ENCODE measurements at places on chromosomes 5 and 9. TPM values are rescaled to one million over a fixed set of nuclear protein-coding genes. Genes with fewer than 3 reads are reported as not detected.

Gene HSD17B3
- total RNA-seq = 1.1 TPM

Gene NPDC1
- 124 TPM for total RNA-seq

Gene RFX3
- total RNA-seq = 25.4 TPM

Gene ZBED3
- 13.4 TPM for total RNA-seq

Gene ATP10B
- total RNA-seq = not detected

Gene OR1Q1
- total RNA-seq = not detected

DNA sequence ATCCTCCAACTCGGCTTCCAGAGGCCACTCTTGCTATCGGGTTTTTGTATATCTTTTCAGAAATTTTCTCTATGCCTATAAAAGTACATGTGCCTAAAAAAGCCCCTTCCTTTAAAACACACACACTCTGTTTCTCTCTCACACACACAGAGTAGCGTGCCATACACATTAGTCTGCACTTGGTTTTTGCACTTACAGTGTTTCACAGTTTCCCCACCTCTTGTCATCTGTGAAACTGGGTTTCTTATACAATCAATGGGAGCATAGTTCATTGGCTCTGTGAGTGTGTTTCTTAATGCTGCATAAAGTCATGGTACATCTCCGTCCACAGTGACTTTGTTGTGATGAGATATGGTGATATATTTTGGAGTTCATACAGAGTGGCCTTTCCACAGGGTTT is 664 bp upstream of the IGFBPL1 start:
- peaks cover 46% of the 10 kb centered on the region for H3K27me3 ChIP-seq
- H3K4me3 ChIP-seq = no peak overlapping the region
- DNase-seq = no peak
- no peak overlapping the region for H3K27ac ChIP-seq
- no peaks in the 10 kb centered on the region for H3K36me3 ChIP-seq
- peaks cover 3% of the 10 kb centered on the region for H3K4me1 ChIP-seq

- DNase-seq = no peak
- no peak overlapping the region for H3K4me3 ChIP-seq
- H3K27me3 ChIP-seq = peaks cover 42% of the 10 kb centered on the region
- H3K36me3 ChIP-seq = no peaks in the 10 kb centered on the region
These were observed 30.6 kb downstream of the GFRA3 start for GRCh38 chr5:138243794-138244193.

DNA sequence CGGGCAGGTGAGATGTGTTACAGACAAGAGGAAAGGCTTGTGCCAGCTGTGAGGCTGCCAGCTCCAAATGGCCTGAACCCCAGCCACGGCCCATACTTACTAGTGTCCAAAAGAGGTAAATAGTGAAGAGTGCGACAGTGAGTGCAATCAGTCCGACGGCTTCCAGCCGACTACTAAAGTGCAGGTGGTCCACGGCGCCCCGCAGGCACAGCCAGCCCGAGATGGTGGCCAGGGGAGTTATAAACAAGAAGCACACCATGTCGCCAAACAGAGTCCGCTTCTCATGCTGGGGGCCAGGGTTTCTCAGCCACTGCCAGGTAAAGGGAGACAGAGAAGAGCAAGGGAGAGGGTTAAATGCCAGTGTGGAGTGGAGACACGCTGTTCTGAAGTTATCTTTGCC is 101.1 kb downstream of the LMNB1 start:
- H3K4me1 ChIP-seq = no peaks in the 10 kb centered on the region
- H3K27ac ChIP-seq = no peak overlapping the region
- H3K36me3 ChIP-seq = no peaks in the 10 kb centered on the region
- no peaks in the 10 kb centered on the region for H3K27me3 ChIP-seq
- DNase-seq = no peak
- H3K4me3 ChIP-seq = no peak overlapping the region

DNA sequence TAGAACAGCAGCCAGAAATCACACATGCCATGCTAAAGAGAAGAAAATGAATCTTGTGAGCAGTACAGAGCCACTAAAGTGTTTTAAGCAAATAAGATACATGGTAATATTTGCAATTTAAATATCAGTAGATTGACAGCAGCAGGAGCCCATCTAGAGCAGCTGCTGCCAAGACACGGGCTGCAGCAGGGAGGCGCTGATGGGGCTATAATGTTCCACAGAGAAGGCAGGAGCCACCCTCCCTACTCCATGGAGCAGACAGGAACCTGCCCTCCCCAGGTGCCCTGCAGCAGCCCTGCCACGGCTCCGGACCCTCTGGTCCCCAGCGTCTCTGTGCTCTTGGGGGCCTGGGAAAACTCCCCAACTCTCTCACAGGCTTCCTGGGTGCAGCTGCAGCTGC is 224.1 kb upstream of the ISL1 start:
- H3K27me3 ChIP-seq = no peaks in the 10 kb centered on the region
- H3K27ac ChIP-seq = no peak overlapping the region
- H3K36me3 ChIP-seq = no peaks in the 10 kb centered on the region
- peak; percentile 27 for DNase-seq

DNA sequence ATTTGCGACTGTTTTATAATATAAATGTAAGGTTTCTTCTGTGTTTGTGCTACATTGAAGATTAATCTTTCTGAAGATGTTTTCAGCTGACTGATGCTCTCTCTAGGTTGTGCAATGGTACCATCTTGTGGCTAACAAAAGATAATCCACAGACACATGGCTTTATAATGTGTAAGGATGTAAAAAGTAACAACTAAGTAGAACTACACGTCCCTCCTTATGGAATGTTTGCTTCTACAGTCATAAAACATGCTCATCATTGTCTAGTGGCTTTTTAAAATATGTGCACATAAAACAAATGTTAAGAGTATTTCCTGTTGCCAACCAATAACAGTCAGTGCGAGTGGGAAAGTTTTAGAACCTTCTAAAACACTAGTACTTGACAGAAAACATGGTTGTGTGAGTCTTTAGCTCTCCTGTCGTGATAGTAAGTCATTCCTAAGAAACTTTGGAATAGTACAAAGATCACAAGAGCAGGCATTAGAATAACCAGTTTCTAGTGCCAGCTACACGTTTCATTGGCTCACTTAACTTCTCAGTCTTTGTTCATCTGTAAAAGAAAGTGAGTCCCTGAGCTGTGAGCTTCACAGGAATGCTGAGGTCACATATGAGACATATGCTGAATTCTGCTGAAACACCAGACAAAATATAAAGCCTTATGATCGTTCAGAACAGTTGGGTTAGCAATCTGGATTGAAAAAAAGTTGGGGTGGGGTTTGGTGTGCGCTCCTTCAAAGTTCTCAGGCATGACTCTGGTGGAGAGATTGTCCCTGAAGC is 75.7 kb upstream of the GLIS3 start:
- no peaks in the 10 kb centered on the region for H3K27me3 ChIP-seq
- H3K27ac ChIP-seq = no peak overlapping the region
- H3K36me3 ChIP-seq = no peaks in the 10 kb centered on the region
- no peak for DNase-seq

DNA sequence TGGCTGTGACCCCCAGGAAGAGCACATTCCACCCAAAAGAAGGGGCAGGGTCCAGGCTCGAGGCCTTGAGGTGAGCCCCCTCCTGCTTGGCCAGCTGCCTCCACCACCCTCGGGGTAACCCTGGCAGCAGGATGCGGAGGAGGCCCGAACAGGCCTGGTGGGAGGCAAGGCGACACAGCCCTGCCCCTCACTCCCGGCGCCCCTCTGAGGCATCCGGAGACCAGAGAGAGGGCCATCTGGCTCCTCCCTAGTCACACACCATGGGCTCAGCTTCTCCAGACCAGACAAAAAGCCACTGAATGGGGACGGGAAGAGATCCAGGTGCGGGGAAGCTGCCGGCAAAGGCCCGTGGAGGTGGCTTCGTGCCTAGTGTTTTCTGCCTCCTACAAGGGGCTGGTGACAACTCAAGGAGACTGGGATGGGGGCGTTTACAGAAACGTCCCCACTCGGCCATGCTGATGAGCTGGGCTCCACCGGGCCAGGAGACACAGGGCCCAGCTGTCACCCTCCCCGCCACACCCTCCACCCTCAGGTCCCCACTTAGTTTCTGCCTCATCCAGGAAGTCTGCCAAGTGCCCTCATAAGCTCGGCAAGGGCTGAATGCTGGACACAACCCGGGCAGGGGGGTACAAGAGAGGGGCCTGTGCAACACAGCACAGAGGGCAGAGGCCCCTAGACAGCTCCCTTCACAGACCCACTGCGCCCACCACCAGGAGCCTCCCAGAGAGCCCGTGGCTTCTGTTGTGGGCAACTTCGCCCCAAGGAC is 41.9 kb downstream of the NACC2 start:
- H3K4me3 ChIP-seq = peak overlapping the region; percentile 57
- H3K36me3 ChIP-seq = peaks cover 18% of the 10 kb centered on the region
- H3K27ac ChIP-seq = peak overlapping the region; percentile 58
- peaks cover 60% of the 10 kb centered on the region for H3K4me1 ChIP-seq
- no peak for DNase-seq
- no peaks in the 10 kb centered on the region for H3K27me3 ChIP-seq

- H3K27me3 ChIP-seq = peaks cover 9% of the 10 kb centered on the region
- H3K4me1 ChIP-seq = no peaks in the 10 kb centered on the region
- H3K36me3 ChIP-seq = no peaks in the 10 kb centered on the region
- no peak overlapping the region for H3K27ac ChIP-seq
These were observed 671.1 kb downstream of the TAF11L14 start for GRCh38 chr5:18305288-18305924.

- H3K4me3 ChIP-seq = no peak overlapping the region
- H3K27ac ChIP-seq = no peak overlapping the region
- no peaks in the 10 kb centered on the region for H3K36me3 ChIP-seq
- no peaks in the 10 kb centered on the region for H3K27me3 ChIP-seq
- no peak for DNase-seq
- peaks cover 15% of the 10 kb centered on the region for H3K4me1 ChIP-seq
These were observed 155.4 kb downstream of the PAM start for GRCh38 chr5:102910240-102911226.

GRCh38 chr9:136544548-136544963 is 1.3 kb downstream of the NOTCH1 start:
- DNase-seq = peak; percentile 84
- H3K4me3 ChIP-seq = peak overlapping the region; percentile 89
- H3K4me1 ChIP-seq = peaks cover 65% of the 10 kb centered on the region
- peaks cover 29% of the 10 kb centered on the region for H3K36me3 ChIP-seq
- H3K27ac ChIP-seq = peak overlapping the region; percentile 90

DNA sequence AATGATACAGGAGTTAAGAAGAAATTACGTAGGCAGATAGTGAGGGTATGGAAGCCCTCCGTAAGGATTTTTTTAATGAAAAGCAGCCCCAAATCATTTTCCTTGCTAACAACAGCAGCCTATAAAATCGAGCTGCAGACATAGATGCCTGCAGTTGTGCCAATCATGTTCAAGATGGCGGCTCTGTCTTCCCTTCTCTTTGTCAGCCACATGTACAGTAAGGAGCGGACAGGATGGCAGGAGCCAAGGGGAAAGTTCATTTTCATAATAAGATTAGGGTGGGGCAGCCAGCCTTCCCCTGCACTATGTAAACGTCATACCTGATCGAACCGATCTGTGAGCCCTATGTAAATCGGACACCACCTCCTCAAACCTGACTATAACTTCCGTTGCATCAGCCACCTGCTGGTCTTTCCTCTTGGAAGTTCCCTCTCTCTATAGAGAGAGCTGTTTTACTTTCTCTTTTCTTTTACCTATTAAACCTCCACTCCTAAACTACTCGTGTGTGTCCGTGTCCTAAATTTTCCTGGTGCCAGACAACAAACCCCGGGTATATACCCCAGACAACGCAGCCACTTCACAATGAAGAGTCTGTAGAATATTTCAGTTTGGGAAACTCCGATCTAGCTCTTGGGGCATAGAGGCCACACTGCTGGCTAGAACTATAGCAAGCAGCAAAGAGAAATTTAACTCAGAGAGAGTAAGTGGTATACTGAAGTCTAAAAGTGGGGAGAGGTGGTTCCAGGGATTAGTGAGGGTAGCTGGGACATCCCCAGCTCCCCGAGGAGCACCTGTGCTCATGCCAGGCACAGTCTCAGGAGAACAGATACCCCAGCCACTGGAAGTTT is 20.8 kb upstream of the SLC24A2 start:
- H3K4me1 ChIP-seq = no peaks in the 10 kb centered on the region
- no peak overlapping the region for H3K27ac ChIP-seq
- H3K4me3 ChIP-seq = no peak overlapping the region

DNA sequence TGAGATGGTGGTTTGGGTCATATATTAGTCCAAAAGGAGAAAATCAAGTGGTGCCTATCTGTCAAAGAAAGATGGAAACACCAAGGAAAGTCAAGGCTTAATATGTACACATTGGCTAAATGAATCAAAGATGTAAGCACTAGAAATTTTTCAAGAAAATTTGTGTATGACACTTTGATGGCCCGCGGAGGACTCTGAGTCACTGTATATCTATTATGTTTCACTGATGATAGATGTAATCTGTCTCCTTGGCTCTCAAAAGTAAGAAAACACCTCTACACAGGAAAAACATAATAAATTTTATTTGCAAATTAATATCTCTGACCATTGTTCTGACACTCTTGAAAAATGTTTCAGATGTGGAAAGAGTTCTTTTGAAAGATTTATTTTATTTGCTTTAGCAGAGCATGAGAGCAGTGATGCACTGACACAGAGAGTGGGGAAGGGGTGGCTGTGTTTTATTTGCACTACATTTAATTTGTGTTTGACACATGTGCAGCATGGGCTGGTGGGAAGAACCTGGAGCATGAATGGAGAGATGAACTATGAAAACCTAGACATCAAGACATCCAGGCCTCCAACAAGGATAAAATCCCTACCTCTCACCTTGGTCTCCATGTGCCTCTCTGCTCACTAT is 180.8 kb upstream of the GAS1 start:
- no peaks in the 10 kb centered on the region for H3K36me3 ChIP-seq
- no peak for DNase-seq
- no peaks in the 10 kb centered on the region for H3K27me3 ChIP-seq
- no peaks in the 10 kb centered on the region for H3K4me1 ChIP-seq
- H3K4me3 ChIP-seq = no peak overlapping the region

GRCh38 chr5:139680368-139681111 is 32.4 kb downstream of the CXXC5 start:
- H3K27me3 ChIP-seq = no peaks in the 10 kb centered on the region
- no peak for DNase-seq
- peaks cover 15% of the 10 kb centered on the region for H3K4me1 ChIP-seq
- H3K4me3 ChIP-seq = no peak overlapping the region
- H3K36me3 ChIP-seq = peaks cover 39% of the 10 kb centered on the region

GRCh38 chr9:115004545-115004944 is 74.2 kb upstream of the TNFSF8 start:
- no peaks in the 10 kb centered on the region for H3K4me1 ChIP-seq
- no peaks in the 10 kb centered on the region for H3K27me3 ChIP-seq
- H3K4me3 ChIP-seq = no peak overlapping the region
- no peaks in the 10 kb centered on the region for H3K36me3 ChIP-seq

DNA sequence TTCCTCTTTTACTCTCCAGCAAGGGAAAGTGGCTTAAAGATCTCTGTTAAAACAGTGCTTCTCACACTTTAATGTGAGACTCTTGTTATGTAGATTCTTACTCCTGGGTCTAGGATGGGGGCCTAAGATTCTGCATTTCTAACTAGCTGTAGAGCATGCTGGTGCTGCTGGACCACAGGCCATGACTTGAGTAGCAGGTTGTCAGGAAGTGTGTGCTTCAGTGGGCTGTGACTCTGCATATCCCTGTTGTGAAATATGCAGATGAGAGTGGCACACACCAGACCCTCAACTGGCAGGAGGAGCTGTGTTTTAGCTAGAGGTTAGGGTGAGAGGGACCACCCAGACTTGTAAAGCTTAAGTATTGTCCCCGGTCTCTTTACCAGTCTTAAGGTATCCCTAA is 191.1 kb upstream of the DMRT1 start:
- no peak overlapping the region for H3K4me3 ChIP-seq
- no peak for DNase-seq
- H3K4me1 ChIP-seq = peaks cover 44% of the 10 kb centered on the region
- H3K36me3 ChIP-seq = no peaks in the 10 kb centered on the region
- peak overlapping the region; percentile 10 for H3K27ac ChIP-seq

- H3K36me3 ChIP-seq = no peaks in the 10 kb centered on the region
- H3K27me3 ChIP-seq = no peaks in the 10 kb centered on the region
- no peak for DNase-seq
- H3K27ac ChIP-seq = no peak overlapping the region
- no peak overlapping the region for H3K4me3 ChIP-seq
- peaks cover 5% of the 10 kb centered on the region for H3K4me1 ChIP-seq
These were observed 80.4 kb upstream of the ADAMTSL1 start for GRCh38 chr9:18393340-18394130.
